ENCODE measurements at places on chromosomes 2 and 18. TPM values are rescaled to one million over a fixed set of nuclear protein-coding genes. Genes with fewer than 3 reads are reported as not detected.

GRCh38 chr2:17299891-17300540 lies 218.2 kb downstream of the RAD51AP2 start:
- no peak for DNase-seq

DNA sequence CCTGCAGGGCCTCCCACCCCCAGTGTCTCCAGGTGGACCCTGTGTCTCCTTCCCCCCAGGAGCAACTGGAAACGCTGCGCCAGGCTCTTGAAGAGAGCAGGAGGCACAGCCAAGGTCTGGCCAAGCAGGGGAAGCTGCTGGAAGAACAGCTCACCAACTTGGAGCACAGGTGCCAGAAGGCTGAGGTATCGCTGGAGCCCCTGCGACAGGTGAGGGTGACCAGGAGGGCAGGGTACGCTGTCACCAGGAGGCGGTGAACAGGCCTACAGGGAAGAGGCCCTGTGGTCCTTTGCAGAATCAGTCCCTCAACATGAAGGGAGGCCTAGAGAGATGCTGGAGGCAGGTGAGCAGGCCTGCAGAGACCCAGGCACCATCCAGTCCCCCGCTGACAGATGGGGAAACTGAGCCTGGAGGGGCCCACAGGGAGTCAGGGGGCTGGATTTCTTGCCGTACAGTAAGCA lies 15.6 kb upstream of the SNED1 start:
- DNase-seq = no peak

DNA sequence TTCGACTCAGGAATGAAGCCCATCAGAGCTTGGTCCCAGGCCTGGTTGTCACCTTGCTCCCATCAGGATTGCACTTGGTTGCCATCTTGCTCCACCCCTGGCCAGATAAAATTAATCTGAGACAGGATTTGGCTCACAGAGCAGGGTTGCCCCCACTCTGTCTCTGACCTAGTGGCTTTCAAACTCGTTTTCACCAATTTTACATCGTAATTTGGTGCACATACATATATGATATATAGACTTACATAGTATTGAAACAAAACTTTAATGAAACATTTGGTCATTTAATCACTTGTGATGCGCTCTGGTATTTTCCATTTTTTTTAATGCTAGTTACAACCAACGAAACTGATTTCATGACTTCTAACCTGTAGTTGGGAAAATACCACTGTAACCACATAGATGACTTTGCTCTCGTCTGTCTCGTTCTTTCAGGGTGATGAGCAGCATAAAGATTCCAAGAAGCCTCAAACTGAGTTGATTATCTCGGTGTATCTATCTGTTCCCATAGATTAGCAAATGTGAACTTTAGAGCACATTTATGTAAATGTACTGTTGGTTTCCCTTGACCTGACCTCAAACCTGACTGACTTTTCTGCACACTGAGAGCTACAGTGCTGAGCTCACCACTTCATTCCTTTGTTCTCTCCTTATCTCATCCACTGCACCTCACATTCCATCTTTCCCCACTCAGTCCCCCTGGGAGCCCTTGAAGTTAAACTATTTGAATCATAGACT lies 30.5 kb upstream of the PLB1 start:
- DNase-seq = no peak

- DNase-seq = no peak
These were observed 14.6 kb downstream of the SPOPL start for GRCh38 chr2:138516030-138516704.

Gene ICOS
- total RNA-seq = not detected
